ENCODE measurements at places on chromosomes 13 and 19.

- peak; percentile 6 for DNase-seq
These were observed 1.2 kb downstream of the F7 start for GRCh38 chr13:113106711-113107351.

DNA sequence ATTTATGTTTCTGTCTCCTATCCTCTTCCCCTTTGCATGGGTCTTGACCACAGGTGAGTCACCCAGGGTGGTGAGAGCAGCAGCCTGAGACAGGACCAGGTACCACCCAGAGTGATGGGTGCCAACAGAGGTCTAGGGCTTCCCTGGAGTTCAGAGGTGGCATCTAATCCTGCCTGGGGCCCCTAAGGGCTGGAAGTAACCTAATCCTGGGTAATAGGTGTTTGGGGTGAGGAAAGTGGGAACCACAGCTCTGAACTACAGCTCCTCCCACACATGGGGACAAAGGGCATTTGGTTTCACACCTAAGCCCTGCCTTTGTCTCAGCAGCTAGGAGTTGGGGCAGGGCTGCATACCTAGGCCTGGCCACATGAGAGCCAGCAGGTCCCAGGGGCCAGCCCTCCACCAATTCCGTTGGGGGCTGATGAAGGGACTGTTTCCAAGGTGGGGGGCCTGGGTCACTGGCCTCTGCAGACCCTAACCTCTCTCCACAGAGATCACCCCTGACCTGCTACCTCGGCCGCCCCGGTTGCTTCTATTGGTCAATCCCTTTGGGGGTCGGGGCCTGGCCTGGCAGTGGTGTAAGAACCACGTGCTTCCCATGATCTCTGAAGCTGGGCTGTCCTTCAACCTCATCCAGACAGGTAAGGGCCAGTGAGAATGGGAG is 8.0 kb downstream of the SPHK2 start:
- DNase-seq = no peak

- DNase-seq = peak; percentile 59
These were observed 55.0 kb downstream of the ZIC5 start for GRCh38 chr13:99916366-99917103.

- peak; percentile 30 for DNase-seq
These were observed 1.3 kb upstream of the CD22 start for GRCh38 chr19:35327642-35328041.

GRCh38 chr13:64457976-64458375 is 2772.2 kb downstream of the PCDH9 start:
- DNase-seq = no peak

GRCh38 chr13:53357582-53357981 is 329.0 kb downstream of the OLFM4 start:
- no peak for DNase-seq

DNA sequence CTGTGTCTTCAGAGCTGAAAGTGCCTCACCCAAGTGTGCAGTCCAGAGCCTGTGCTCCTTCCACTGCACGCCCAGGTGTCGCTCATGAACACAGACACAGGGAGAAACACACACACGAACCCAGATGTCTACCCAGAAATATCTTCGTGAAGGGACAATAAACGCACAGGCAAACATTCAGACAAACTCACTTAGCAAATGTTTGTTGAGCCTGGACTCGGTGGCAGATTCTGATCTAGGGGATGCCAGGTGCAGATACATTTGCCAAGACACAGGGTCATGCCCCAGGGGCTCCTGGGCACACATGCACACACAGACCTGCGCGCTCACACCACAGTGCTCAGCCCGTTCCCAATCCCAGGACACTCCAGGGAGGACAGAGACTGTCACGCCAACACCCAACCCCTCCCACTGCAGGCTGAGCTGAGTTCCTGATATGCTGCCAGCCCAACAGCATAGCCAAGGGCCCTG is 31.9 kb downstream of the SCGB2B2 start:
- DNase-seq = peak; percentile 79

- no peak for DNase-seq
These were observed 22.1 kb downstream of the CLEC11A start for GRCh38 chr19:50745221-50745620.

- no peak for DNase-seq
These were observed 8.7 kb downstream of the FIZ1 start for GRCh38 chr19:55590617-55591016.

GRCh38 chr13:49838989-49839388 is 46.5 kb upstream of the KPNA3 start:
- DNase-seq = no peak

DNA sequence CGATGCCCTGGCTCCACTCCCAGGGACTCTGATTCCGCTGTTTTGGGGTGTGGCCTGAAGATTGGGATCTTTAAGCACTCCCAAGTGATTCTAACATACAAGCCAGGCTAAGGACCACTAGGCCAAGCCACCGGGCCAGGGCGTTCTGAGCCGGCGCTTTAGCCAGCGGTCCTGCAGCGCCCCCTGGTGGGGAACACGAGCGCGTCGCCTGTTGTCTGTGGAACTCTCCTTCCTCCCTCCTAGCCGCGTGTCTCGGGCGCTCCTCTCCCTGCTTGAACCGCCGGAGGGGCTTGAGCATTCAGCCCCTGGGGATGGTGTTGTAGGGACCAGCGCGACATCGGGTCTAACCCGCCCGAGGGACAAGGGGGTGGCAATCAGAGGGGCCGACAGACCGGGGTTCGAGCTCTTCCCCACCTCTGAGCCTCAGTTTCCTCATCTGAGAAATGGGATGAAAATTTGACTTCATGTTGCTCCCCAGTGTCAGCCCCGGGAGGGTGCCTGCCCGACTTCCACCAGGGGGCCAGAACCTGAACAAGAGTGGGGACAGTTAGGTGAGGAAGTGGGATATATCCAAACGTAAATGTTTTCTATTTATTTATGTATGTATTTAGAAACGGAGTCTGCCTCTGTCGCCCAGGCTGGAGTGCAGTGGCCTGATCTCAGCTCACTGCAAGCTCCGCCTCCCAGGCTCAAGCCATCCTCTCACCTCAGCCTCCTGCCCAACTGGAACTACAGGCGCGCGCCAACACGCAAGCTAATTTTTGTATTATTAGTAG is 18.0 kb upstream of the PNMA8B start:
- DNase-seq = peak; percentile 52

DNA sequence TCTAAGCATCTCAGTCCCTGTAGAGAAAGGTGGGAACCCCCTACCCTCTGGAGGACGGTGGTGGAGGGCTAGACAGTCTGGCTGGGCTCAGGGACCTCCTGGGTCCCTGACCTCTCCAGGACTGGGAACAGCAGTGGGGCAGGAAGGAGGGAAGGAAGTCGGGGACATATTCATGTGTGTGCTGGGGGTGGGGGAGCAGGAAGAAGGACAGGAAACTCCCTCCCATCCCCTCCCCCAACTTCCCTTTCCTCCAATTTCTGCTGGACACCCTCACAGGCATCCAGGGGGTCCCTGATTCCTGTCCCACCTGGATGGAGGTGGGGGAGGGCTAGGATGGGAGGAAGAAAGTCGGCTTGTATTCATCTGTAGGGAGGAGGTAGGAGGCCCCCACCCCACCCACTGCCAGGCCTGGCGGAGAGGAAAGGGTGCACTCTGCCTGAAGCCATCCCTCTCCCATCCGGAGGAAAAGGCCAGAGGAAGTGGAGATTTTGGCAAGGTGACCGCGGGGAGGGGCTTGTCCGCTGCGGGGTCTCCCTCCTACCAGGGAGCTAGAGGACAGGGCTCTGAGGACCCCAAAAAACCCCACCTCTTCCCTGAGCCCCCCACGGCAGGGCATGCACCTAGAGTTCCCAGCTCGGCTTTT is 2.3 kb downstream of the NOVA2 start:
- no peak for DNase-seq

GRCh38 chr13:113973218-113974164 is at the start of gene C13orf46:
Gene C13orf46, minus strand, starts transcription at chr13:113974076. Its CDS starts 79 bp downstream, at chr13:113973997.
- DNase-seq = no peak

GRCh38 chr19:40383668-40384248 is 6.2 kb downstream of the HIPK4 start:
- DNase-seq = no peak

DNA sequence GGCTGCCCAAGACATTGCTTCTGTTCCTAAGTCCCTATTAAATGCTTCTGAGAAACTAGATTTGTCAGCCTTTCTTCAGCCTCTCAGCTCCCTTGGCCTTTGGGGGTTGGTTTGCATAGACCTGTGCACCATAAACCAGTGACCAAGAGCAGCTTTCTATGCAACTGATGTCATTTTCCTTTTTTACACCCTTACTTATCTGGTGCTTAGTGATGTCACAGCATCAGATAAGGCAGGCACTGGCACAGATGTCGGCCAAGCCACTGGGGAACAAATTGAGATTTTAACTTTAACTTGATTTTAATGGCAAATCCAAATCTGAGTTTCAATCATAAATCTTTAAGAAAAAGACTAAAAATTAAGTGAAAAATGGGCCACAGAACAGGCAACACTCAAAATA is 59.8 kb downstream of the RUBCNL start:
- no peak for DNase-seq

DNA sequence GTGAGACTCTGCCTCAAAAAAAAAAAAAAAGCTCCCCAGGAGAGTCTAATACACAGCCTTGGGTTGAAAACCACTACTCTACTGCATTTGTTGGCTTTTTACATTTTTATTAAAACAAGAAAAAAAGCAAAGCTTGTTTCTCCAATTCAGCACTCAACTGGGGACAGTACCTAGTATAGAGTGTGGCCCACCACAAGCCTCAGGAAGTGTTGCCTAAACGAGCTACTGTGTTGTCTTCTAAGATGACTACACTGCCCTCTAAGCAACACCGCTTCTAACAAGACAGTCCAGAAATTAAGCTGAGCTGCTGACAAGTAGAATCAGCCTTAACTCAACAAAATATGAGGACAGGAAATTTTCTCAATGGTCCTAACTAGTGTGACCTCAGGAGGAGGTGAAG is 522.2 kb downstream of the FGF9 start:
- DNase-seq = no peak

- DNase-seq = no peak
These were observed 88.8 kb downstream of the ENOX1 start for GRCh38 chr13:43698009-43698408.

GRCh38 chr19:17602872-17603510 is 47.5 kb downstream of the COLGALT1 start:
- DNase-seq = no peak

- DNase-seq = no peak
These were observed 55.5 kb downstream of the BRCA2 start for GRCh38 chr13:32370805-32371204.

DNA sequence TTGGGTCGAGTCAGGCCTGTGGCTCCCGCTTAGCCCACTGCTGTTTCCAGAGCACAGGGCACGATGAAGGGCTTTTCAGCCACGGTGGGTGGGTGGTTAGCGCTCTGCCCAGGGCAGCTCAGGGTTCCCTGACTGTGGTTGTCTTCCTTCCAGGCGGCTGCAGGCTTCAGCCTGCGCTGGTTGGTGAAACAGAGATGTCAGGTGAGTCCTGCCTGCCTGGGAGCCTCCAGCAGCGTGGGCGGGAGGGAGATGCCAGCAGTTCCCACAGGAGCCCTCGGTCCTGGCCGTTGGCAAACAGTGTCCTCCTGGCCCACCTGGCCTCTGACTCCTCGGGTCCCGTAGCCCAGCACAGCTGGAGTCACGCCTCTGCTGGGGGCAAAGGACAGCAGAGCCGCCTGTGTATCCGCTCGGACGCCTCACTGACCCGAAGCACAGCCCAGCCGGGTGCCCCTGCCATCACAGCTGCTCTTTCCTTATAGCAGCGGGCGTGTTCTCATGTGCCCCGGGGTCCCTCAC is 9.7 kb downstream of the ADAT3 start:
- no peak for DNase-seq

- DNase-seq = no peak
These were observed 3.5 kb downstream of the FOSB start for GRCh38 chr19:45471111-45471930.

DNA sequence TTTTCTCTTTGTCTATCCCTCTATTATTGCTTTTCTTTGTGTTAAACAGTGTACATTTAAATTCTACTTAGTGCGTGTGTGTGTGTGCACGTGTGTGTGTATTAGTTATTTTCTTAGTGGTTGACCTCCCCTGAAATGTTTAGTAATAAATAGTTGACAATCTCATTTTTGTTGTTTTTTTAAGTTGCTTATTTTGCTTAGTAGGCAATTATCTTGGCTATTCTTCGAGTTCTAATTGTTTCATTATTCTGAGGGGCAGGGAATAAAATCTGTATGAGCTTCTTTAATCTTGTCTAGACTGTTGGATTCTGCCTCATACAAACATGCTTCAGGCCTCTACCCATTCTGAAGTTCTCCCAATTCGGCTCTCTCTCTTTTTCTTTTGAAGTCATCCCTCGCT is 1169.0 kb upstream of the ATXN8OS start:
- DNase-seq = no peak

DNA sequence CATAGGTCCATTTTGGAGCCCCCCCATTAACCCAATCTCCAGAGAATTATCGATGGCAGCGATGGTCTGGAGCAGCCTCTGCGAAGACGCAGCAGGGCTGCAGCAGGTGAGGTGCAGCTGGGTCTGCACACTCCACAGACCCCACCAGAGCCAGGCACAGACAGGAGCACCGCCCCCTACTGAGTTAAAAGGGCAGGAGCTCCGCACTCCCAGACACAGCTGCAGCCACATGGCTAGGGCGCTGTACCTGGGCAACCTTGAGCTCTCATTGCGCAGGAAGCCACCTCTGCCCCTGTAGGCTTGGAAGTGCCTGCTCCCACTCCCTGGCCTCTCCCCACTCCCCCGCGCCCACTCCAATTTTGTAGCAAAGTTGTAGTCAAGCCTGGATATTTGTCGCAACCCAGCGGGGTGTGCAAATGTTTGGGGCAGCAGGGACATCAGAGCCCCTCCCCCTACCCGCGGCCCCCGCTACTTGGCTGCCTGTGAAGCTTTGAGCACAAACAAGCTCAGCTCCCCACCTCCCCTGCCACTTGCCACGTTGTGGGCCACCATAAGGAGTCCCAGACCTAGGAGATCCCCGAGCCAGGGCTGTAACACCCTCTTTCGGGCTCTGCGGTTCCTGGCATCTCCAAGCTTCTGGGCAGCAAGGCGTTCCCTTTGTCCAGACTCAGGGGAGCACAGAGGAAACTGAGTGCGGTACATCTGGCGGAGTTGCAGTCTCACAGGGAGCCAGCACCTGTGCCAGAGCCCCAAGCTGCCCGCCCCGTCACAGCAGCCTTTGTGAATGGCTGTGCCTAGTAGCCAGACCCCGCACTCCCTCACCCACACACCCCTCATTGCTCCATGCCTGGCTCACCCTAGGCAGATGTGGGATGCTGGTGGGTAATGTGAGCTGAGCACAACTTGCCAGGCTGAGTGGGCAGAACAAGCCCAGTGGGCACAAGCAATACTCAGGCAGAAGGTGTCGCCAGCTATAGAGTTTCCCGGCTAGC is 949.7 kb upstream of the SLITRK1 start:
- DNase-seq = no peak
